Activated CD8-positive, alpha-beta memory T cell treated with anti-CD3 and anti-CD28 coated beads, Interleukin-2, amount 50 U/mL, for 4 hours (primary cell): ENCODE measurements at places on chromosomes 16 and 17.
A peak's percentile ranks its signal among the peaks of the same experiment; 100 is the strongest.

DNA sequence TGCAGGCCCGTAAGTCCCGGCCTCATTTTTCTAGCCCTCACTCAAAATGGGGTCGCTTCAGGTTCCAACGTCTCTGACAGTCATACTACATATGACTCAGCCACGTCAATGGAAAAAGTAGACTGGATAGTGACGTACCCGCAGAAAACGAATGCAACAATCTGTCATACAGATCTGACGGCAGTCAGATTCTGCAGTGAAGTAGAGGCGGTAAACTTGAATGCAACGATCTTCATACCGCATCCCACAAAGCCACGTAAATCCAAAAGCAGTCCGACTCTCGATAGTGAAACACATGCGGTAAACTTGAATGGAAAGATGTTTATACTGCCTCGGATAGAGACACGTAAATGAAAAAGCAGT lies 38.4 kb upstream of the ARL4D start:
- peak; percentile 69 for DNase-seq

- DNase-seq = no peak
Observed at GRCh38 chr17:19382531-19383444, 4.2 kb downstream of the MFAP4 start.

DNA sequence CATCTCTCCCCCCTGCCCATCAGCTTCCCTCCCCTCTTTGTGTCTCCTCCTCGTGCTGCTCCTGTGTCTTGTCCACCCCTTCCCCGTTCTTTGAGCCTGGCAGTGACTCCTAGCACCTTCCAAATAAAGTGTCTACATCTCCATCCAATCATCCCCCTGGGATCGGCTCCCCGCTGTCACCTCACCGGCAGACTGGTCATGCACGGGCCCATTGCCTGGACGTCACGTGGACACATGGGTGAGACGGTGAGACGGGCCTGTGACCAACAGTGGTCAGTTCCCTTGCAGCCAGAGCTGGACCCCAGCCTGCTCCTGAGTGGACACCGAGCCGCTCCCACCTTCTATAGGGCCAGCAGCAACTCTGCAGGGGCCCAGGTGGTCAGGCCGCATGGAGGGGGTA lies 46.4 kb downstream of the COTL1 start:
- DNase-seq = no peak

DNA sequence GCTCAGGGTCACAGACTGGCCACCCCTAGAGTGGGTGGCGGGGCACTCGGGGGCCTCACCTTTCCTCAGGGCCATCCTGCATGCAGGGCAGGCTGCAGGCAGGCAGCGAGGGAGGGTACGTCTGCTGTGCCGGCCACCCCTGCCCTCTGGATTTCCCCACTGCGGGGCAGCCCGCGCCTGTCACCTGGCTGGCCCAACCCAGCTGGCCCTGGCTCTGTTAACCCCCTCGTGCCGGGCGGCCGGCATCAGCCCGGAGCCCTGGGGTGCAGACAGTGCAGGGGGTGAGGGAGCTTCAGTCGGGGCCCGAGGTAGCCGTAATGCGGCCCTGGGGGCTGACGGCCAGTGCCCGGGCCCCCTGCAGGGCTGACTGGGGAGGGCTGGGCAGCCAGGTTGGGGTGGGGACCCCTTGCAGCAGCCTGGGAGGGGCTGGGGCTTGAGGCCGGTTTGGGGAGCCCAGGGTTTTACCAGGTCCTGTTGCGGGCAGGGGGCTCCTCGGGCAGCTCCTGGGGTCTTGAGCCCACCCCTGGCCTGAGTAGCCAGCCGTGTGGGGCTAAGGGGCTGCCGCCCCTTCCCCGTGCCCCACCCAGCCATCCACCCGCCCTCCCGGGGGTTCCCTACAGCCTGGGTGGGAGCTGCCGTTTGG lies at the start of gene IGFALS:
Gene IGFALS (minus strand): TSS at position 128 of the 643 bp plus-strand sequence. CDS start 53 bp downstream, at position 75.
- no peak for DNase-seq

DNA sequence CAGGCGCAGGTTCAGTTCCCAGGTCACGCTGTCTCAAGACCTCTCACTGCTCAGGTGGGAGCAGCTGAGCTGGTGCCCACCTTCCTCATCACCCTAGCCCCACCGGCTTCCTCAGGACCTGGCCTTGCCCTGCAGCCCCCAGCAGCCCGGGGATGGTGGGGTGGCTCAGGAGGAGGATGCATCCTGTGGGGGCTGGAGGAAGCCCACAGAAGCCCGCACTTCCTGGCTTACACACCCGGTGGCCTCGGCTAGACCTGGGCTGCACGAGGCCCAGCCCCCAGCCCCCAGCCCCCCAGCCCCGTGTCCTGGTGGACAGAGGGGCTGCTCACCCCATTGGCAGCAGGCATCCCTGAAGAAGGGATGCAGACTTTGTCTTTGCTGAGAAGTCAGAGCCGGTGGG lies 43.4 kb downstream of the BAHCC1 start:
- no peak for DNase-seq

DNA sequence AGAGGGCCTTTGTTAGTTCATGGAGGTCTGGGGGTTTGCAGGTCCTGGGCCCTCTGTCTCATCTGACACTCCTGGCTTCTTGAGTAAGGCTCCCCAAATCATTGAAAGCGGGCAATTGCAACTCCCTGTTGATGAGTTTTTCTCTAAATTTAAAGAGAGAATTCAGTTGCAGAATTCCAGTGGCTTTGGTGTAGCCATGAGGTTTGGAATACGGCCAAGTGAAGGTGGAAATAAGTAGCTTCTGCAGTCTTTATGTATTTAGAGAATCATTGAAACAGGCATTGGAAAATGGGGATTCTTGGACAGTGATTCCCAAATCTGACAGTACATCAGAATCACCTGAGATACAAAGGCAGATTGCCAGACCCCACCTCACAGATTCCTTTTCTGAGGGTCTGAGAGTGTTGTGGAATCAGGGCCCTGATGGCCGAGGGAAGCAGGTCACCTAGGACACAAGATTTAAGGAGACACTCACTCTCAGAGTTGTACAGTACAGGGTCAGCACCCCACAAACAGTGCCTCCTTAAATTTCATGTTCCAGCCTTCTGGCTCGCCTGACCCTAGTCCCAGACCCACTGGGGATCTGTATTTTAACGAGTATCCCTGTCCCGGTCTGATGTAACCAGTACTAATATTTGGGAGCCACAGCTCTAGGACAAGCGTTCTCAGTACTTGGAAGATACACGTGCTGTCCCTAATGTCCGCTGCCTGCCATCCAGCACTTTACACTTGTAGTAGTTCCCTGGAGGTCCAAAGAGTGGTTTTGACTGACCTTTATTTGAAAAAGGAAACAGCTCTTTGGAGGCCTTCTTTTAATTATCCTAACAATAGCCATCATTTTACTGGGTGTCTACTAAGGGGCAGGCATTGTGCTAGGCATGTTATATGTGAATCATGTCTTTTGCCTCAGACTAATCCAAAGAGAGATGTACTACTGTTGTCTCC lies 37.8 kb downstream of the YPEL2 start:
- DNase-seq = no peak

DNA sequence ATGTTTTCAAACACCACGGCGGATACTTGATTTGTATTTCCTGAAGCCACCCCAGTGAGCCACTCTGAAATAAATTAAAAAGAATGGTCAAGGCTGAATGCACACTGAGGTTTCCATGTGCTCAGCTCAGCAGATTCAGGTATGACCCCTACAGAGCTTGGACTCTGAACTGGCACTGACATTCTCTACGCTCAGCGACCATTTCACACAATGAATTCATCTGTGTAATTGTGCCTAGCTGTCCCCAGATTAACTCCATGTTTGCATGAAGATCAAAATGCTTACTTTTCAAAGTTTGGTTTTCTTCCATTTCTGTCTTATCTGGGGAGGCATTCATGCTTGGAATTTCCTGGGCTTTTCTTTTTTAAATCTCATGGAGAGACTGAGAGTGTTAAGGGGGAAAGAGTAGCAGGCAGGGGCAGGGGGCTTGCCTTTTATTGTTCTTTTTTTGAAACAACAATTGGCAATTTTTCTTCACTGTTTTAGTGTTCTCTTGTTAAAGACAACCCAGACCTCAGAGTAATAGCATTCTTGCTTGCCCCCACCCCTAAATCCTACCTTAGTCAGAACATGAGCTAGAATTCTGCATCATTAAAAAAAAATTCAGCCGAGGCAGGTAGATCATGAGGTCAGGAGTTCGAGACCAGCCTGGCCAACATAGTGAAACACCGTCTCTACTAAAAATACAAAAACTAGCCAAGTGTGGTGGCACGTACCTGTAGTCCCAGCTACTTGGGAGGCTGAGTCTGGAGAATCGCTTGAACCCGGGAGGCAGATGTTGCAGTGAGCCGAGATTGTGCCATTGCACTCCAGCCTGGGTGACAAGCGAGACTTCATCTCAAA lies 85.5 kb upstream of the HNF1B start:
- DNase-seq = no peak
